ENCODE measurements at places on chromosomes 4 and X. TPM values are rescaled to one million over a fixed set of nuclear protein-coding genes. Genes with fewer than 3 reads are reported as not detected.

GRCh38 chr4:73109493-73109892, 40.0 kb upstream of the COX18 start:
- H3K36me3 ChIP-seq: peaks cover 16% of the 10 kb centered on the region
- no peak overlapping the region for H3K27ac ChIP-seq
- H3K4me1 ChIP-seq: no peaks in the 10 kb centered on the region
- no peak for DNase-seq
- H3K27me3 ChIP-seq: no peaks in the 10 kb centered on the region

DNA sequence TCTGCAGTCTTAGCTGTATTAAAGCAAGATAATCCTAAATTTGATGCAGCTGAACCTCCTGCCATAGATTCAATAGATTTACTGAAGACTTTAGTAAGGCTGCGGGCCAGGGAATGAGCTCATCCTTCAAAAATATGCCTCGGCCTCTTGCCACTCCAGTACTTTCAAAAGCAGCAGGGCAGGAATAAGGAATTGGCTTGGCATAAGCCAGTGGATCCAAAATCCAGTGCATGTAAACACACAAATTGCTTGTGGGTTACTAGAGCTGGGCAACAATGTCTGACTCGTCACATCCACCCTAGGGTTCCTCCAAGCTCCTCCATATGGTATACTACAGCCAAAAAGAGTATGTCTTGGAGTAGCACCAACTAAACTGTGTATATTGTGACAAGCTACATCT, 165.0 kb downstream of the AMELX start:
- peaks cover 18% of the 10 kb centered on the region for H3K4me1 ChIP-seq
- peak overlapping the region; percentile 25 for H3K27ac ChIP-seq
- H3K36me3 ChIP-seq: no peaks in the 10 kb centered on the region
- no peak for DNase-seq

DNA sequence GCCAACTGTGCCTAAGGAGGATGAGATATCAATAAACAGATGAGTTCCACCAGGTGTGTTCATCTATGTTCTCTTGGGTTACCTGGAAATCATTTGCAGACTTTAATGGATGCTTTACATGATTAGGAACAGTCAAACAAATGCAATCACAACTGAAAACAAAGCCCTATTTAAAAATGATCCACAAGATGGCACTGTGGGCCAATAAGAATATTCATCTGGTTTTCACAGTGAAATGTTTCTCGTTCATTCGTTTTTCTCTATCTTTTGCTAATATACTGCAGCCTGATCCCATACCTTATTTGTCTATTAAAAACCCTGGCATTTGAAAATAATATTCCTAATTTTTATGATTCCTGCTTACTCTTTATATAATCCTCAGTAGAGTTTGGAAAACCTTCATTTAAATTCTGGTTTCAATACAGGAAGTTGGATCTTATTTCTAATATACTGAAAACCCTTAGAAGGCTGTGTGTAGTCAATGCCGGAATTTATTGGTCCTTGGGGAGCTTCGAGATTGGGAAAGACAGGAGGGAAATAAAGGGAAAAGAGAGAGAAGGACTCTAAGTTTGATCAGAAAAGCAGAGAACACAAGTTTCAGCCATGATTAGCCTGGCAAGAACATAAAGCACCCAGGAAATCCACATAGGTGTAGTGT, 63.8 kb upstream of the TAPT1 start:
- no peak overlapping the region for H3K27ac ChIP-seq
- H3K36me3 ChIP-seq: no peaks in the 10 kb centered on the region
- H3K4me1 ChIP-seq: no peaks in the 10 kb centered on the region
- no peak overlapping the region for H3K4me3 ChIP-seq
- DNase-seq: no peak

DNA sequence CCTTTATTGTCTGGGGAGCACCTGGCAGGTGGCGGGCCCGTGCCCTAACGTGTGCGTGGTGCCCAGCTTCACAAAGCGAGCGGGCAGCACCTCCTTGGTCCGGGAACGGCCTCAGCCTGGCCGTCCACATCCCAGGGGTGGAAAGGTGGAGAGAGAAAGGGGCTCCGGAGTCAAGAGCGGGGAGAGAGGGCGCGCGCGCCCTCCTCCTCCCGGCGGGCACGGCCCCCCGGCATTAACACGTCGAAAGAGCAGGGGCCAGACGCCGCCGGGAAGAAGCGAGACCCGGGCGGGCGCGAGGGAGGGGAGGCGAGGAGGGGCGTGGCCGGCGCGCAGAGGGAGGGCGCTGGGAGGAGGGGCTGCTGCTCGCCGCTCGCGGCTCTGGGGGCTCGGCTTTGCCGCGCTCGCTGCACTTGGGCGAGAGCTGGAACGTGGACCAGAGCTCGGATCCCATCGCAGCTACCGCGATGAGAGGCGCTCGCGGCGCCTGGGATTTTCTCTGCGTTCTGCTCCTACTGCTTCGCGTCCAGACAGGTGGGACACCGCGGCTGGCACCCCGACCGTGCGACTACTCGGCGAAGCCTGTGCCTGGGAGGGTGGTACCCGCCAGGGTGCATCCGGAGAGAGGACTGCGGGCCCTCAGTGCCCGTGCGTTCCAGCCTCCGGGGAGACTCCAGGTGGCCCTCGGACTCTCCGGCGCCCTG, at the start of gene KIT:
KIT (plus strand) TSS at position 407 of the 701 bp plus-strand sequence; CDS start at position 465, 58 bp downstream.
- DNase-seq: peak; percentile 71
- H3K27me3 ChIP-seq: peaks cover 46% of the 10 kb centered on the region
- no peaks in the 10 kb centered on the region for H3K36me3 ChIP-seq
- H3K4me1 ChIP-seq: peaks cover 33% of the 10 kb centered on the region

HTR2C gene
- not detected for polyA plus RNA-seq

DNA sequence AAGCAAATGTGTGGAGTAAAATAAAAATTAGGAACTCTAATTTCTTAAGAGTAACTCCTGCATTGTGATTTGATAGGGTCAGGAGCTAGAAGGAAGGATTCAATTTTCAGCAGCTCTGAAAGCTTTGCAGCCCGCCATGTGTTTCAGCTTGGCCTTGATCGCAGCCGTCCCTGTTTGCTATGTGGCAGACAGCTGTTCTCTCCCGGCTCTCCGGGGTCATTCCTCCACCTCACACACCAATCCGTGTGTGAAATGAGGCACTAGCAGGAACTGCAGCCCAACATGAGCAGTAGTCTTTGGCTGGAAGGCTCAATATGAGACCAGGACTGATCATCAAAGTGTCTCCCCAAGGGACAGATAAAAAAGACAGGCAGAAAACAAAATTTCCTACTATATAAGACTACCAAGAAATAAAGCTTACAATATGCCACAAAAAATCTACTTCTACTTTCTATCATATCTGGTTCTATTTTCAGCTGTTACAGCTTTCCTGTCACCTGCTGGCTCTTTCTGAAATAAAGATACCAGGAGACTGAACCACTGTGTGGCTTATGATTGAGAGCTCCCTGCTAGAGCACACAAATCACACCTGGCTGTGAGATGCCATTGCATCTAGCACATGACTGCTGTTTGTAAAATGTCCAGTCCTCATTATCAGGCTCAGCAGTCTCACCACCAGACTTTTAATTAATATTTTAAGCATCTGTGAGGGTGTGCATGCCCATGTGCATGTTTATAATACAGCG, 44.1 kb upstream of the SEC24B start:
- no peaks in the 10 kb centered on the region for H3K27me3 ChIP-seq
- DNase-seq: no peak
- H3K36me3 ChIP-seq: no peaks in the 10 kb centered on the region
- H3K4me3 ChIP-seq: no peak overlapping the region
- H3K4me1 ChIP-seq: no peaks in the 10 kb centered on the region
- H3K27ac ChIP-seq: no peak overlapping the region

DNA sequence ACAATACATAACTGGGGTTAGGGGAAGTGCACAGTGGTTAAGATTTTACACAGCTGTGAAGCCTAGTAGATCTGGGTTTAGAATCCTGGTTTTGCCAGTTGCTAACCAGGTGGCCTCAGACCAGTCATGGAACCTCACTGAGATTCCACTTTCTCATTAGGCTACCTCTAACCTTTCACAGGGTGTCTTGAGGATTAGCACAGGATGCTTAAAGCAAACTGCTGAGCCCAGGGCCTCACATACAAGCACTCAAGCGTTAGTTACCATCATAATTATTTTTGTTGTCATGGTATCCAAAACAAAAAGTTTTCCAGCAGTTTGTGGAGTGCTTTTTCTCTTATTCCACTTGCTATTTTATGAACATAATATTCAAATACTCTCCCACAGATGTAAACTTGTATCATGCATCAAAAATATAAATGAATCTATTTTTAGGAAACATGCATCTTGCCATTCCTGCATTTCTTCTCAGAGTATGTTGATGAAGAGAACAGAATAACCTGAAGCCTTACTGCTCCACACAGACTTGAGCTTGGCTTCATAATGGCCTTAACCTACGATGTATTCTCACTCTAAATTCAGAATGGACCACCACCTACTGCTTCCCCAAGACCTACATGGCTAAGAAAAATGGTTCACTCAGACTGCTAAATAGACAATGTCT, 12.6 kb downstream of the AP1S2 start:
- H3K27me3 ChIP-seq: no peaks in the 10 kb centered on the region
- no peak overlapping the region for H3K4me3 ChIP-seq
- peaks cover 5% of the 10 kb centered on the region for H3K4me1 ChIP-seq
- H3K36me3 ChIP-seq: no peaks in the 10 kb centered on the region

DNA sequence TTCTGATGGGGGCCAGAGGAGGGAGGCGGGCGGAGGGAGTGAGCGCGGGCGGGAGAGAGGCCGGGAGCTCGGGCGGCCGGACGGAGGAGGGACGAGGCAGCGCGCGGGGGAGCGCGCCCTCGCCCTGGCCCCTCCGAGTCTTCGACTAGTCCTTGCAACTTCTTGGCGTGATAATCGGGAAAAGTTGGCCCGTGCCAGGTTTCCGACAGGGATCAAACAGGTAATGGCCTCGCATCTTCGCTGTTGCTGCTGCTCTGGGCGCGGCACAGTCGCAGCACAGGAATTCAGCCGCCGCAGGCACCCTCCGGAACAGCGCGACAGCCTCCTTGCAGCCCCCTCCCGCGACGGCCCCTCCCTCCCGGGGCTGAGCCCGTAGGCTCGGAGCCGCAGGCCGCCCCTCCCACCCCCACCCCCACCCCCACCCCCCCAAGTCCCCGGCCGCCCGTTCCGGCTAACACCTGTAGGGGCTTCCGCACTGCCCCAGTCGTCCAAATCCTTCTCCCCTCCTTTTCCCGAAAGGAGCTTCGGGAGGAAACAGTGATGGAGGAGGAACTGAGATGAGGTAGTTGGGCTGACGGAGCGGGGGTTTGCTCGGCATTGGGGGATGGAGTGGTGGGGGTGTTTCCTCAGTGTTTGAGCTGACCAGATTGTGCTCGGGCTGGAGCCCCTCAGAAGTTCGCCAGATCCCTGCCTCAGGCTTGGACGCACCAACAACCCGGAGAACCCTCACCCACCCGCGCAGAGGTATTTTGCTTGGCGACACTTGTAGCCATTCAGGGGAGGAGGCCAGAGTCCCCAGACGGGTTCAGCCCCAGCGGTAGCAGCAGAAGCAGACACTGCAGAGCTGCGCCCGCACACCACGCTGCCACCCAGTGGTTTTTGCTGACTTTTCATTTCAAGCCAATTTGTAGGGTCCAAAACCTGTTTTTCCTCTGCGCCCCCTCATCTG, at the start of gene FGF13:
FGF13 (minus strand) TSS at position 319 of the 949 bp plus-strand sequence. CDS start 714 bp downstream, outside the sequence.
- DNase-seq: peak; percentile 68
- no peaks in the 10 kb centered on the region for H3K36me3 ChIP-seq
- peak within 1 kb of the TSS; percentile 68 for H3K27ac ChIP-seq
- no peaks in the 10 kb centered on the region for H3K27me3 ChIP-seq
- H3K4me1 ChIP-seq: no peaks in the 10 kb centered on the region

GRCh38 chr4:94304365-94304971, 38.2 kb downstream of the HPGDS start:
- H3K4me3 ChIP-seq: no peak overlapping the region
- H3K36me3 ChIP-seq: no peaks in the 10 kb centered on the region
- DNase-seq: no peak

- no peaks in the 10 kb centered on the region for H3K36me3 ChIP-seq
- DNase-seq: no peak
- no peak overlapping the region for H3K4me3 ChIP-seq
- H3K27me3 ChIP-seq: no peaks in the 10 kb centered on the region
- no peak overlapping the region for H3K27ac ChIP-seq
- peaks cover 18% of the 10 kb centered on the region for H3K4me1 ChIP-seq
These were observed 62.6 kb downstream of the FRAS1 start for GRCh38 chr4:78119698-78120097.
